ENCODE measurements at places on chromosomes 3 and 15.
A peak's percentile ranks its signal among the peaks of the same experiment; 100 is the strongest.

DNA sequence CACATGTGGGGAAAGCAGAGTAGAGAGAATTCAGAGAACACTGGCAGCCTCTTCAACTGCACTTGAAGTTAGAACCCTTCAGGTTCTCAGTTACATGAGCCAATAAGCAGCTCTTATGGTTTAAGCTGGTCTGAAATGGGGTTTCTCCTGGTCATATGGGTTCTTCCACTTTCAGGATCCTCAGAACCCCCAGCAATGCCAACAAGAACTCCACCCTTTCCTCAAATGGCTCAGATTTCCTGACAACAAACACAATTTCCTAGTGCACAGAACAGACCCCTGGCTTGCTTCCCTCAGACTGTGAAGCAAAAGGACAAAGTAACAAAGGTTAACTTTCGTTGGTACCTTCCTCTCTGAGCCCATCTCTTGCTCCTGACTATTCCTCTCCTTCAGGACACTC, 23.9 kb upstream of the FRMD4B start:
- DNase-seq: no peak

DNA sequence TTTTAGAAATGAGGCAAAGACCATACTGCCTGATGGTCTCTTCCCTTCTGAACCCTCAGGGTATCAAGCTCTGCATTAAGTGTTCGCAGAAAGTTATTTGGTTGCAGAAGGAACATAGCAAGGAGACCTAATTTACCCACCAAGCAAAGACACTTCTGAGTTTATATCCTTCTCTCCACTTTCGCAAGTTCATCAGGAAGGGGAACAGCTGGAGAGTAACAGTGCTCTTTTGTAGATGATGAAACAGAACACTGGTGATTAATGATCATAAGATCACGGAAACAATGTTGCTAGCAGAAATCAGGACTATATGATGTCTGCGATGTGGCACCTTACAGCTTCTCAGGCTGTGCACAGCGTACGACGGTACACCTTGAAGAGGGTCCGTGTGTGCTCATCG, 62.1 kb downstream of the NCEH1 start:
- no peak for DNase-seq

GRCh38 chr3:114284644-114285043, 9.2 kb upstream of the TIGIT start:
- no peak for DNase-seq

GRCh38 chr3:139953131-139953910, 18.3 kb downstream of the CLSTN2 start:
- peak; percentile 3 for DNase-seq

DNA sequence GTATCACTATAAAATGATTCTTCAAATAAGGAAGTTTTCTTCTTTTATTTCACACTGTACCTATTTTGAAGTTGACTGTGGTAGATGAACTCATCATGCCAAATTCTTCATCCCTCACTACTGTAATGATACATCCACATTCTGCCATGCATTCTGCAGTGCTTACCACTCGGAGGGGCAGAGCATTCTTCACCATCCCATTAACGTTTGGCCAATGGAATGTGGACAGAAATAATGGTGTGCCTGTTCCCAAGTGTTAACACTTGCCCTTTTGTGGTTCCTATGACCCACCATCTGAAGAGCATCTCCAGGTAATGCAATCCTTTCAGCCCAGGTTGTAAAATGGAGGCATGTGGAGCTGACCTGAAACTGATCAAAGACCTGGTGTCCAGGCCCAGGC, 18.6 kb downstream of the GOLIM4 start:
- no peak for DNase-seq
